Activated CD8-positive, alpha-beta memory T cell treated with anti-CD3 and anti-CD28 coated beads for 48 hours (primary cell): ENCODE measurements at places on chromosomes 6 and 20.

DNA sequence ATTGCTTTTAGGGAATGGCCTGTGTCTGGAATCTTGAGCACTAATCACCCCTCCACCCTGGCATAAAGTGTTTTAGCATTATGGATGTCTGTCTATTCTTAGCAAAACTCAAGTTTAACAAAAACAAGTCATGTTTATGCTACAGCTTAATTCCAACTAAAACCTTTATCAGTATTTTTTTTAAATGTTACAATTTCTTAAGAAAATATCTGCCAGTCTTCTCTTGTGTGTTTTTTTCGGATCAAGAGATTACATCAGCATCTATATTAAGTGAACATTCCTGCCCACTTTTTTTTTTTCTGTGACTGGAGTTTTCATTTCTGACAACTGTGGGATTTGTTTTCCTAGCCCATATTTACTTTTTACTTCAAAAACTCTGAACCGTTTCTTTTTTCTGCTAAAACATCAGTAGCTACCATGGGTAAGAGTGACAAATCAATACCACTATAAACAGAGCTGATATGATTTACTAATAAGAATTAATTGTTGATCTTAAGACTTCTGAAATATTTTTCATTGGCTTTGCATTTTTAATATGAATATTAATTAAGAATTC is 94.3 kb downstream of the EDN1 start:
- no peak for DNase-seq

GRCh38 chr6:11323666-11324452 is 91.4 kb upstream of the NEDD9 start:
- no peak for DNase-seq

DNA sequence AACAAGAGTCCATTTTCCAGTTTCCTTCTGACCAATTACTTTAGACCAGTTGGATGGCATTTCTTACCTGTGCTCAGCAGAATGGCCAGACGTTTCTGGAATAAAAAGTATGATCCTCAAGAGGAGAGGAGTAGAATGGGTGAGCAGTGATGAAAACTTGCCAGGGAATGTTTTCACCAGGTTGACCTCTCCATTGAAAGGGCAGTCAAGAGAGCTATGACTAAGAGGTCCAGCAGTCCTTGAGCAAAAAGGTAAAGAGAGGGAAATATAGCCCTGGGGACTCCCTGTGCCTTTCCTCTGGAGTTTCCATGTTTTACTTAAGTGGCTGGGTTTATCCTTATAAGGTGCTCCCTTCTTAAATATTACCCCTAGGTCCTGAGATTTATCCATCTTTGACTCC is 210.9 kb downstream of the TBX18 start:
- no peak for DNase-seq

- DNase-seq, result no peak
These were observed 115.0 kb downstream of the PRKN start for GRCh38 chr6:162612613-162613012.
